Activated CD4-positive, alpha-beta T cell treated with anti-CD3 and anti-CD28 coated beads, Interleukin-2, amount 10 ng/mL, durations not matched to agents 7 days and 5 days (primary cell): ENCODE measurements at places on chromosomes 5 and 9. TPM values are rescaled to one million over a fixed set of nuclear protein-coding genes. Genes with fewer than 3 reads are reported as not detected.

Gene MINAR2
- not detected for total RNA-seq

Gene FOXI1
- not detected for total RNA-seq

Gene FAM151B
- total RNA-seq = 0.52 TPM

Gene FGF10
- not detected for total RNA-seq

Gene MTAP
- total RNA-seq = 57.4 TPM

Gene ACTBL2
- total RNA-seq = not detected

Gene BNC2
- not detected for total RNA-seq

Gene CCL28
- 15.1 TPM for total RNA-seq

DNA sequence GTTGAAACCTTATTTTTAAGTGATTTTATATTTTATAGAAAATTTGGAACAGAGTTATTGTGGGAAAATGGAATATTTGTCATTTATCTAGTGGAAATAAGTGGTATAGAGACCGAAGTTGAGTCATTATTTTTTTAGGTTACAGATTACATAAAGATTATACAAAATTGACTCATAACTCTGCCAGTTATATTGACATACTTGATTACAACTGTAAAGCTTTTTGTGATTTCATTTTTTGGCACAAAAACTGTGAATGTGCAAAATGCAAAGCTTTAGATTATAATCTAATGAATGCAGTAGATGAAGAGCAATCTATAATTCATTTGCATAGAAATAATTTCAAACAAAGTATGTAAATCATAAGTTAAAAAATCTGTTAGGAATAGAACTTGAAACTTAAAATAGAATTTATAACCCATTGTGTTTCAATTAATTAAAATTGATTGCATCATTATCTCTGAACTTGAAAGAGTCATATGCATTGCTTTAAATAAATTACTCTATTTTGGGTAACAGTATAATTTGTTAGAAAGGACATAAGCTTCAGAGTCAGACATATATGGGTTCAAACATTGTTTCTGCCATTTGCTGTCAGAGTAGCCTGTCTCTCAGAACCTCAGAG is 280.4 kb downstream of the FER start:
- H3K4me1 ChIP-seq = no peaks in the 10 kb centered on the region
- H3K27ac ChIP-seq = no peak overlapping the region
- H3K4me3 ChIP-seq = no peak overlapping the region
- no peaks in the 10 kb centered on the region for H3K27me3 ChIP-seq
- H3K36me3 ChIP-seq = peaks cover 1% of the 10 kb centered on the region

- H3K4me1 ChIP-seq = peaks cover 3% of the 10 kb centered on the region
- no peak overlapping the region for H3K27ac ChIP-seq
- H3K4me3 ChIP-seq = no peak overlapping the region
- DNase-seq = no peak
- H3K36me3 ChIP-seq = peaks cover 44% of the 10 kb centered on the region
- no peaks in the 10 kb centered on the region for H3K27me3 ChIP-seq
Measured at GRCh38 chr5:141935538-141935937, 11.9 kb downstream of the DELE1 start.

DNA sequence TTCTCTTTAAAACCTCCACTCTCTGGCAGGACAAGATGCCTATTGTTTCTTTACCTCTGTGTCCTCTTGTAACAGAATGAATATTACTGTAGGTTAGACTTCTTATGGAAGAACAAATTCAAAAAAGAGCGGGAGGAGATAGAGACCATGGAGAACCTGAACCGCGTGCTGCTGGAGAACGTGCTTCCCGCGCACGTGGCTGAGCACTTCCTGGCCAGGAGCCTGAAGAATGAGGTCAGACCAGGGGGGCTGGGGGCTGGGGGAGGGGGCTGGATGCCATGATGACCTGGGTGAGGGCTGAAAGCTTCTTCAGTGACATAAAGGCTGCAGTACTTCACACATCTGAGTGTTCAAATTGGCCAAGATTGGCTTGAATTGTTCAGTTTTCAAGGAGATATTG is 61.4 kb downstream of the CFAP90 start:
- peaks cover 10% of the 10 kb centered on the region for H3K27me3 ChIP-seq
- no peak overlapping the region for H3K4me3 ChIP-seq
- no peak for DNase-seq
- no peaks in the 10 kb centered on the region for H3K4me1 ChIP-seq
- no peaks in the 10 kb centered on the region for H3K36me3 ChIP-seq

- no peak overlapping the region for H3K27ac ChIP-seq
- H3K4me1 ChIP-seq = no peaks in the 10 kb centered on the region
- no peak overlapping the region for H3K4me3 ChIP-seq
- H3K27me3 ChIP-seq = no peaks in the 10 kb centered on the region
Measured at GRCh38 chr5:147635882-147636728, 126.2 kb upstream of the DPYSL3 start.

GRCh38 chr5:37111426-37112382 is 137.5 kb downstream of the CPLANE1 start:
- peaks cover 59% of the 10 kb centered on the region for H3K36me3 ChIP-seq
- H3K4me1 ChIP-seq = peaks cover 45% of the 10 kb centered on the region
- H3K27ac ChIP-seq = peak overlapping the region; percentile 89
- peak overlapping the region; percentile 52 for H3K4me3 ChIP-seq

GRCh38 chr5:150787656-150788055 is 9.1 kb downstream of the SMIM3 start:
- no peak overlapping the region for H3K27ac ChIP-seq
- H3K4me3 ChIP-seq = no peak overlapping the region
- no peak for DNase-seq
- no peaks in the 10 kb centered on the region for H3K27me3 ChIP-seq

- H3K4me1 ChIP-seq = no peaks in the 10 kb centered on the region
- DNase-seq = no peak
- peaks cover 3% of the 10 kb centered on the region for H3K27me3 ChIP-seq
- H3K36me3 ChIP-seq = no peaks in the 10 kb centered on the region
Measured at GRCh38 chr9:84216151-84216550, 124.4 kb downstream of the SLC28A3 start.

DNA sequence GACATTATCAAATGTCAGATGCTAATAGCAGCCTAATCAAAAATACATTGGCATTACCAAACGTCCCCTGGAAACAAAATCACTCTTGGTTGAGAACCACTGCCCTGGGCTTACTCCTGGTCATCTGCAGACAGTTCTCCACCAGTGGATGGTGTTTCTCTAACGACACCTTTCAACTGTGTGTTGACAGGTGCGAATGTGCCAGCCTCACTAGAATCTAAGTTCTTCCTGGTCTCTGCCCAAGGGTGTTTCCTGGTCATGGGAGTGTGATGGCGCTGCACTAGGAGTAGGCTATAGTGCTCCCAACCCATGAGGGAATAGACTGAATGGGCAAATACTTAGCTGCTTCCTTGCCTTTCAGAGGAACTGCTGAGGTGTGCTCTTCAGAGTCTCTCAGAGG is 105.9 kb downstream of the MRPS27 start:
- H3K36me3 ChIP-seq = peaks cover 17% of the 10 kb centered on the region
- H3K27me3 ChIP-seq = no peaks in the 10 kb centered on the region
- H3K4me1 ChIP-seq = no peaks in the 10 kb centered on the region
- no peak overlapping the region for H3K27ac ChIP-seq
- no peak overlapping the region for H3K4me3 ChIP-seq

- H3K36me3 ChIP-seq = no peaks in the 10 kb centered on the region
- peaks cover 34% of the 10 kb centered on the region for H3K4me1 ChIP-seq
- peak; percentile 70 for DNase-seq
- peak overlapping the region; percentile 79 for H3K27ac ChIP-seq
Measured at GRCh38 chr5:181207214-181207959, 2.4 kb upstream of the TRIM7 start.

DNA sequence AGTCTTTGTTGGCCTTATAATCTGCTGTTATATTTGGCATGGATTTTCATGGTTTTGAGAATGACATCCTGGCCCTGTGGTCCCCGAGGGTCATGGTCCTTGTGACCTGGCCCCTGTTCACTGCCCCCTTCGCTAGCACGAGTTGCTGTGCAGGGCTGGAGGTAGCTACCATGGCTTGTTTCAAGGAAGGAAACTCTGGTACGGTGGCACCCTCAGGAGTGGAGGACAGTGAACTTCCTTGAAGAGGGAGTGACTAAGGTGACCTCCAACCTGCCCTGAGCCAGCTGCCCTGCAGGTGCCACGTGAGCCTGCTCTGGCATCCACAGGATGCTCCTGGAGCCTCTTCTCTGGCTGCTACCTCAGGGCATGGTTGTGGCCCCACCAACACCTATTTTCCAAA is 62.1 kb downstream of the MTAP start:
- no peaks in the 10 kb centered on the region for H3K27me3 ChIP-seq
- no peak for DNase-seq
- no peak overlapping the region for H3K27ac ChIP-seq
- no peaks in the 10 kb centered on the region for H3K4me1 ChIP-seq
- H3K36me3 ChIP-seq = peaks cover 64% of the 10 kb centered on the region

GRCh38 chr9:136792321-136793085 is 1.4 kb downstream of the TMEM141 start:
- H3K27ac ChIP-seq = peak overlapping the region; percentile 93
- H3K4me3 ChIP-seq = peak overlapping the region; percentile 79
- H3K27me3 ChIP-seq = peaks cover 14% of the 10 kb centered on the region
- no peak for DNase-seq
- peaks cover 6% of the 10 kb centered on the region for H3K36me3 ChIP-seq

DNA sequence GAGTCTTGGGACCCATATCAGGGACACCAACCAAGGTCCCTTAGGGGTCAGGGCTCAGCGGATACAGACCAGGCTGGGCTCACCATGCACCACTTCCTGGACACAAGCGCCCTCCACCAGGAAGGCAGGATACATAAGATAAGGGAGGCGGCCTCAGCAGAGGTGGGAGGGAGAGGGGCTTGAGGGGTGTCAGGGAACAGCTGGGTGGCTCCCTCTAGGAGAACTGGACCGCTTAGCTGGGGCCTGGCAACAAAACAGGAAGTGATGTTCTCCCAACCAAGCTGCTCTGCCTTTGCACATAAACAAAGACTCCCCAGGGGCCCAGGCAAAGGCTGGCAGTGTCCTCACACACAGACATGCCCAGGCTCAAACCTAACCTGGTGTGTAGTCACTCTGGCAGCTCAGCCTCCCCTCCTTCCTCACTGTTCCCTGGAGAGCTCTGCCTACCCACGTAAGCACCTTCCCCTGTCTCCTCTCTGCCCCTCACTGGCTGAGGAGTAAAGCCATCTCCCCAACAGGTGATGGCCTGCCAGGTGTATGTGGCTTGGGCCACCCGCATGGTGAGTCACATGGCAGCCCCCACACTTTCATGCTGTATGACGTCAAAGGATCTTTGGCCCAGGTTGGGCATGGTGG is 5.8 kb upstream of the BICD2 start:
- peaks cover 35% of the 10 kb centered on the region for H3K4me1 ChIP-seq
- peaks cover 4% of the 10 kb centered on the region for H3K27me3 ChIP-seq
- no peak overlapping the region for H3K4me3 ChIP-seq
- H3K27ac ChIP-seq = peak overlapping the region; percentile 85
- no peak for DNase-seq

- no peaks in the 10 kb centered on the region for H3K4me1 ChIP-seq
- no peak overlapping the region for H3K27ac ChIP-seq
- no peak overlapping the region for H3K4me3 ChIP-seq
- no peaks in the 10 kb centered on the region for H3K36me3 ChIP-seq
- DNase-seq = no peak
- peaks cover 15% of the 10 kb centered on the region for H3K27me3 ChIP-seq
Measured at GRCh38 chr5:94776167-94776566, 157.7 kb downstream of the SLF1 start.
